ENCODE measurements at places on chromosomes 1 and 21.

DNA sequence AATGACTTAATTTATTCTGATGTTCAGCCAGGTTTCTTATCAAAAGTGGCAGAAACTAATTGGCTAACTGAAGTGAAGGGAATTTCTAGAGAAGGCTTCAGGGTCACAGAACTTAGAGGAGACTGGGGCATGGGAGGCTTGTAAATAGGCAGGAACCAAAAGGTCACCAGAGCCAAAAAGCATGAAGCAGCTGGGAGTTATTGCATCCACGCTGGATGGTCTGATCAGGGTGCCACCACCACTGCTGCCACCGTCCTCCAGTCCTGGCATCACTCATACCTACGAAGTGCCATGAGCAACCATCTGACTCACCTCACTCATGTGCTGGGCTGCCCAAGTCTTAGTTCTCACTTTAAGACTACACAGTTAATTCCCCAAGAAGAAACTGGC lies 82.5 kb upstream of the DPH5 start:
- DNase-seq, result no peak

DNA sequence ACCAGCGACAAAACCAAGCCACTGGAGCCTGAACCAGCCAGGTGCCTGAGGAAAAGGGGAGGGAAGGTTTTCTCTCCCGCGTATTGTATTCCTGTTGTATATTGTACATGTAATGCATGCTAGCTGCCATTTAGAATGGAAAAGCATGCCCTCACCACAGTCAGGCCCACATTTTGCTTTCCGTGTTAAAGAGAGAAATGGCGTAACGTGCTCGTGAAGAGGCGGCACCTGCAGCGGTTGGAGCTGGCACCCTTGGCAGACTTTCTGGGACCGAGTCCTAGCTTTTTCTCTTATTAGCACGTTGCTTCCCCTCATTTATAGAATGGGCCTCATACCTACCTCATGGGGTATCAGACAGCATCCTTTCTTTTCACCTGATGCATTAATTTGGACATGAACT lies 135.3 kb upstream of the IRF2BP2 start:
- DNase-seq, result no peak

GRCh38 chr1:178127482-178128191 lies 33.7 kb downstream of the RASAL2 start:
- DNase-seq, result no peak

GRCh38 chr1:183218027-183218618 lies 32.1 kb downstream of the LAMC2 start:
- no peak for DNase-seq

DNA sequence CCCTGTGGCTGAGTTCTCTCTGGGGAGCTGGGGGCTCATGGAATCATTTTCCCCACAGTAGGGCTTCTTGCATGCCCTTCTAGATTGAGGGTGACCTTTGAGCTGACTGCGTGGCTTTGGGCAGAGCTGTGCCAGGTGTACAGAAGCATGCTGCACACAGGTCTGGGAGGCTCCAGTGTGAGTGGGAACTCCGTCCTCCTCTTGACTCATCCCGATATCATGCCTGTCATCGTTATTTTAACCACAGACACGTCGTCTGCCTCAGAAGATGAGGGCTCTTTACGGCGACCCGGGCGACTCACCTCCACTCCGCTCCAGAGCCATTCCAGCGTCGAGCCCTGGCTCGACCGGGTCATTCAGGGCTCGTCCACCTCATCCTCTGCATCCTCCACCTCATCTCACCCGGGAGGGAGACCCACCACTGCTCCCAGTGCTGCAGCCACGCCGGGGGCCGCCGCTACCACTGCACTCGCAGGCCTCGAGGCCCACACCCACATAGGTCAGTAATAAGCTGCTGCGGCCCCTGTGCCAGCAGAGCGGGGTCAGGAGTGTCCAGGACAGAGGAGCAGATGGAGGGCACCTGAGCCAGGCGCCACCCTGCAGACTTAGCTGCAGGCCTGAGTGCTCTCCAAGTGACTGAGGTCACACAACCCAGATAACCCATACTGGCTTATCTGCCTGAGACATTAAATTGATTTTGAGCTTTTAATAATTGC lies 39.8 kb downstream of the DIP2A start:
- DNase-seq, result no peak

- DNase-seq, result no peak
Measured at GRCh38 chr1:9331558-9332346, 39.1 kb downstream of the SPSB1 start.

GRCh38 chr1:89876463-89876862 lies 55.6 kb downstream of the LRRC8D start:
- DNase-seq, result no peak

DNA sequence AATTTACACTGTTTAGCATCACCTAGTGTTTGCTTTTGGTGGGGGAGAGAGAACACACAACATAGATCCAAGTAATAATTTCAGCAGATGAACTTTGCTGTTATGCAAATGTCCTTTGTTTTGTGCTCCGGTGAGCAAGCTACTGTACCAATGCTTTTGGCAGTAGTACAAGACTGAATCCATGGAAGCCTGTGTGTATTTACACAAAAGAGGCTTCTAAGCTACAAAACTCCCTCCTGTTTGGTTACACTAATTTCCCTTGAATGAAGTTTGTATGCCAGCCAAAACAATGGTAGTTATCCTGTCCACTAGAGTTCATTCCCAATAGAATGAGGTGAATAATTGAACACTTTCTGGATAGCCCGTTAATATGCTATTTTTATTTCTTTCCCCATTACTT lies 320.5 kb downstream of the KCTD3 start:
- no peak for DNase-seq

DNA sequence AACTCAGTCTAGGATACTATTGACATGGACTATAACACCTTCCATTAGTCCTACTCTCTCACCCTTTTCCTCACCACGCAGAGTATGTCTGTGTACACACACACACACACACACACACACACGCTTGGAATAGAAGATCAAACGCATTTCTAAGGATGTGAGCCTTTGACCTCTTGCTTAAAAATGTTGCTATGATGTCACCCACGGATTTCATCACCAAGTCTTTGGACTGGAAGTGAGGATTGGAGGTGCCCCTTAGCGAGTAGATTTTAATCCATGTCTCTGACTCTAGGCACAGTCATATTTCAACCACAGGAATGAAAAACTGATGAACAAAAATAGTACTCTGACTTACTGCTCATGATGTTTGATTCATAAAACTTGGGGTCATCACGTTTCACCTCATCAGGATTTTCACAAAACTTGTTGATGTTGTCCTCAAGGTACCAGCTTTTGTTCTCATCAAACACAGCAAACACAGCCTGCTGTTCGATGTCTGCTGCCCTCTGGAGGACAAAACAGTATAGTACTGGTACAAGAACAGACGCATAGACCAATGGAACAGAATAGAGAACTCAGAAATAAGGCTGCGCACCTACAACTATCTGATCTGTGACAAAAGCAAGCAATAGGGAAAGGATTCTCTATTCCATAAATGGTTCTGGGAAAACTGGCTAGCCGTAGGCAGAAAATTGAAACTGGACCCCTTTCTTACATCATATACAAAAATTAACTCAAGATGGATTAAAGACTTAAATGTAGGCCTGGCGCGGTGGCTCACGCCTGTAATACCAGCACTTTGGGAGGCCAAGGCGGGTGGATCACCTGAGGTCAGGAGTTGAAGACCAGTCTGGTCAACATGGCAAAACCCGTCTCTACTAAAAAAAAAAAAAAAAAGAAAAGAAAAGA lies 39.9 kb downstream of the F5 start:
- peak; percentile 54 for DNase-seq

GRCh38 chr1:99600782-99601181 lies 45.1 kb upstream of the PALMD start:
- DNase-seq, result no peak

- DNase-seq, result no peak
Measured at GRCh38 chr1:167656657-167657056, 26.6 kb downstream of the RCSD1 start.

- no peak for DNase-seq
Measured at GRCh38 chr1:205365945-205366463, 9.3 kb upstream of the KLHDC8A start.

- DNase-seq, result no peak
Measured at GRCh38 chr1:162144853-162145252, 75.4 kb downstream of the NOS1AP start.

DNA sequence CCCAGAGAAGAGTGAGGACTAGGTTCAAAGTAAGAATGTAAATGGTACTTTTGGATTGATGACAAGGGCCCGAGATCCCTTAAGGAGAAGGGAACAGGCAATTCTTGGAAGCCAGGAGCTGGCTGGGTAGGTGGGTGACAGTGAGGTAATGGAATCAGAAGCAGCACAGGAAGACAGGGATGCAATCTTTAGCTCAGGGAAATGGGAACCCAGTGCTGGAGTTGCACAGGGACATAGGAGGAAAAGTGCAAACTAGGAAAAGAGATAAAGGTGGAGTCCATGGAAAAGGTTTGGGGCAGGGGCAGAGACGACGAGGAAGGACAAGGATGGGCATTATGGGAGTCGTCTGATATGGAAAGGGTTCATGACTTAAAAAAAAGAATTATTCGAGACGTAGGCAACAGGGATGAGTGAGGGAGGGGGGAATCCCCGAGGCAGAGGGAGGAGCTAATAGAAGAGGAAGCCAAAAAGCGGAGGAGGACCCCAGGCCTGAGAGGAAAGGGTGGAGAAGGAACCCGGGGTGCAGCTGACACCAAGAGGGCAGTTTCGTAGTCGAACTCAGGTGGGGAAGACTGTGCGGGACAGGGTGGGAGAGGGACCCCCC lies 495 bp downstream of the PI4KB start:
- DNase-seq, result peak; percentile 62

DNA sequence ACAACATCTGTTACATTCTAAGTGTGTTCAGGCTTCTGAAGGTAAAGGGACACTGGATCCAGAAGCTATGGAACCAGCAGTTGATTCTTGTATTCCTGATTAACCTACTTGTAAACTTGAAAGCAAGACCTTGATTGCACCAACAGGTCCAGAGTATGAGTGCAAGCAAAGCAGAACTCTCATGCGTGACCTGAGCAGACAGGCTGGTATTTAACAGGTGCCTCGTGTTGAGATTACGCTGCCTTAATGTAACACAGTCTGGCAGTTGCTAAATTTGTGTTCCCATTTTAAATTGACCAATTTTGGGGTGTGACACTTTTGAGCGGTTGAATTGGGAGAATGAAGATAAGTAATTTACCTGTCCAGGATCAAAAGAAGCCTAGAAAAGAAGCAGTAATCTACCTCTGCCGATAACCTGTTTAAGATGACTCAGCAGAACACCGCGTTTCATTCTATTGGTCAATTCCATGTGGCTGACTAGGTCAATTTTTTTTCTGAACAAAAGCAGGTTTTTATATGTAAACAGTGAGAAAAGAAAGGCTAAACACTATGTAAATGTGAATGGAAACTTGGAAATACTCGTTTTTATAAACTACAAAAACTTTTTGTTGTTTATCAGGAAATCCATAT lies 147.6 kb downstream of the DYRK1A start:
- no peak for DNase-seq

DNA sequence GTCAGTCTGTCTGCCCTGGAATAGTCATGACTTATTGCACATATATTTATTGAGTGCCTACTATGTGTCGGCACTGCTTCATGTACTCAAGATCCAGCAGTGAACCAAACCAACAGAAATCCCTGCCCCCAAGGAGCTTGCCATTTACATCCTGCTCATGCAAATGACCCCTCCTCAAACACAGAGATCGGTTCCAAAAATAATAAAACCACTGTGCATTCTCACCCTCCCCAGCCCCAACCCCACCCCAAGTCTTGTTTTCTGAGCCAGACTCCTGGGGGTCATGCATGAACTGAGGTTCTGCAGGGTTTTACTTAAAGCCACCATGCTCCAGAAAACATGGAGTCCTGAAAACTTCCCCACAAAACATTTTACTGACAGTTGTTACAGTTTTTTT lies 61.9 kb downstream of the KIAA0040 start:
- no peak for DNase-seq

- DNase-seq, result no peak
Measured at GRCh38 chr1:233598891-233599541, 14.9 kb upstream of the KCNK1 start.

- no peak for DNase-seq
Measured at GRCh38 chr21:34871026-34871908, 177.8 kb downstream of the RUNX1 start.

DNA sequence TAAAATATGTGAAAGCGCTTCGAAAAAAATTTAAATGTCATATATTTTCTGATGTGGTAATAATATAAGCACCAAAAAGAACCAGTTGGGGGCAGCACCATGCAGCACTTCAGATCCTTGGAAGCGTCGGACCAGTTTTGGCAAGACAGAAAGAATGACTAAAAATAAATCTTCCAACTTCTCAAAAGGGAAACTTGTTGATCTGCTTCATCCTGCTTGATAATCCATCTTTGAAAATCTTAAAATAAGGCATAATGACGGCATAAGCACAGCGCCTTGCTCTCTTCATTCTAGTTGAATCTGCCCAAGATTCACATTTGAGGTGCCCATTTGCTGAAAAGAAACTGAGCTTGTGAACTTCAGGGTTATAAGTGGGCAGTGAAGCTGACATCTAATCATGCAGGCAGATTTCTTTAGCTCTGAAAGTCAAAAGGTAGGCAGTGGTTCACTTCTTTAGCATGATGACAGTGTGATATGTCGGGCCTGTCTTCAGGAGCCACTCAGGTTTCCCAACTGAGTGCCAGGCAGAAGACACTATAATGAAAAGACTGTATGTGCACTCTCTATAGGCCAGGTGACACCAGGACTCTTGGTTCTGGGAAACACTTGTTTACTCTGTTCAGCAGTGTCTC lies 19.8 kb upstream of the MUTYH start:
- DNase-seq, result peak; percentile 53

DNA sequence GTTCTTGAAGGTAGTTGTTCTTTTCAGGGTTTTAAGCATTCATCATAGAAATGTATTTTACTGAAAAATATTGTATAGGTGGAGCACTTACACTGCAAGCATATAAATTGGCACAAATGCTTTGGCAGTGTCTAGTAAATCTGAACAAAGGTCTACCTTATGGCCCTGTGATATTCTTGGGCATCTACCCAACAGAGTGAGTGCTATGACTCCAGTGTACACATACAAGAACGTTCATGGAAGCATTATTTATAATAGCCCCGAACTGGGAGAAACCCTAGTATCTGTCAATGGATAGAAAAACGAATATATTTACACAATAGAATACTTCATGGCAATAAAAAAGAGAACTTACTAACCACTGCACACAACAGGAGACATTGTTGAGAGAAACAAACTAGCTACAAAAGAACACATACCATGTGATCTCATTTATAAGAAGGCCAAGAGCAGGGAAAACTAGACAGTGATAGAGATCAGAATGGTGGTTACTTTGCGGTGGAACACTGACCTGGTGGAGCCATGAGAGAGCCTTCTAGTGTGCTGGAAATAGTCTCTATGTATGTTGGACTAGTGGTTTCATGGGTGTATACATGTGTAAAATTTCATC lies 96.0 kb downstream of the MAB21L3 start:
- DNase-seq, result no peak

DNA sequence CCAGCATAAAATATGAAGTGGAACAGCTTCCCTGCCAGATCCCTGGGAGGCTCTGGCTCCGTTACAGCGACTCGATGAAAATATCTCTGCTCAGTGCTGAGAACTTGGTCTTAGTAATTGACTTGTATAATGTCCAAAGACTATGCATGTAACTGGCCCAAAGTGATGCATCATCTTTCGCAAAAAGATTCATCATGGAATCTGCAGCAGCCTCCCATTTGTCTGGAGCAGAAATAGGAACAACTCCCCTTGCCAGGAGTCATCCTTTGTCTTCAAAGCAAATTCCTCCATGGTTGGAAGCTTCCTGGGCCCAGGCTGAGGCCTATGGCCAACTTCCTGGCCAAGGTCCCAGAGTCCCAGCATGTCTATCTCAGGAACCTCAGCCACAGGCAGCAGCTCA lies 16.9 kb upstream of the SLC6A17 start:
- no peak for DNase-seq
